RWPE2 (cell line): ENCODE measurements at places on chromosomes 16 and 17.

- DNase-seq: no peak
Measured at GRCh38 chr16:62625326-62625725, 589.1 kb upstream of the CDH8 start.

GRCh38 chr17:2347805-2348685 is 10.7 kb downstream of the SGSM2 start:
- no peak for DNase-seq

DNA sequence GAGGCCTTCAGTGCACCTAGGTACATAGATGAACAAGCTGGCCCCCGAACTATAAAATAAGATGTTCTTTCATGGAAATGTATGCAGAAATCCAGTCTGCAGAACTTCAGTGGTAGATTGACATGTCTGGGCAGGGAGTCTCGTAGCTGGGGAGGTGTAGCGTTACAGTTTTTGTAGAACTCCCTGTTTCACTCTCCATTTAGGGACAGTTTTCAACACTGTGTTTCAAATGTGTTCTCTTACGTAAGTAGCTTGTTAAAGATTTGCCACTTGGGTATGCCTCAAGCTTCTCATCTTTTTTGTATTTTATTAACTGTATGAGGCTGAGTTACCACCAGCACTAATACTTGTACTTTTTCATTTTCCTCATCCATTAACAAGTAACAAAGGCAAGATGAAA is 46.6 kb downstream of the PLD6 start:
- DNase-seq: no peak

- DNase-seq: no peak
Measured at GRCh38 chr16:492211-492875, 35.2 kb upstream of the CAPN15 start.

GRCh38 chr16:81729451-81729850 is 49.6 kb upstream of the PLCG2 start:
- DNase-seq: no peak

- DNase-seq: no peak
Measured at GRCh38 chr16:57354311-57354710, 4.3 kb upstream of the CCL22 start.

GRCh38 chr16:85308611-85309540 is 196.6 kb upstream of the CIBAR2 start:
- DNase-seq: no peak

DNA sequence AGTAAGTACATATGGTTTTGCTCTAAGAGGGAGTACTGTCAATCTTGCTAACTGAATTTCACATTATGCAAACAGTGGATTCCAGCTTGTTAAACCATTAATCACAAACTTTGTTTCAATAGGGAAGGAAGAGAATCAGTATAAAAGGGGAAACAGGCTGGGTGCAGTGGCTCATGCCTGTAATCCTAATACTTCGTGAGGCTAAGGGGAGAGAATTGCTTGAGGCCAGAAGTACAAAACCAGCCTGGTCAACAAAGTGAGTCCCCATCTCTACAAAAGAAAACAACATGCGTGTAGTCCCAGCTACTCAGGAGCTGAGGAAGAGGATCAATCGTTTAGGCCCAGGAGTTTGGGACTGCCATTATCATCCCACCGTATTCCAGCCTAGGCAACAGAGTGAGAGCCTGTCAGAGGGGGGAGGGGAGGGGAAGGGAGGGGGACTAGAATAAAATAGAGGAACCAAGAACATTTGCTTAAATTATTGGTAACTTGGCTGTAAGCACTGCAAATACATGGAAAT is 65.7 kb downstream of the FBXL20 start:
- DNase-seq: no peak

DNA sequence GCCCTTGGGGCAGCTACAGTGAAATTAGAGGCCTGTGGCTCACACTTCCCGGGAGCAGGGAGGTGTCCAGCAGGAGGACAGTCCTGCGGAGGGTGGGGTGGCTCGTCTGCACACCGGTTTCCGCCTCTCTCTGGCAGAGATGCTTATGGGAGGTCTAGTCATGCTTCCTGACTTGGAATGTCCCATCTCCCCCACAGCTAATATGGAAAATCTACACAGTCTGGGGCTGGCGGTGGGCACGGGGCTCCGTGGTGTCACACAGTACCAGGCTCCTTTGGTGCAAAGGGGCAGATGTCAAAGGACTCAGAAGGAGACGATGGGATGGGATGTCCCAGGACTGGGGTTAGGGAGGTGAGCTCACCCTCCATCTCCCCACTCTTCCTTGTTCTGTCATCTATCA is 44.1 kb upstream of the DOC2B start:
- peak; percentile 24 for DNase-seq

DNA sequence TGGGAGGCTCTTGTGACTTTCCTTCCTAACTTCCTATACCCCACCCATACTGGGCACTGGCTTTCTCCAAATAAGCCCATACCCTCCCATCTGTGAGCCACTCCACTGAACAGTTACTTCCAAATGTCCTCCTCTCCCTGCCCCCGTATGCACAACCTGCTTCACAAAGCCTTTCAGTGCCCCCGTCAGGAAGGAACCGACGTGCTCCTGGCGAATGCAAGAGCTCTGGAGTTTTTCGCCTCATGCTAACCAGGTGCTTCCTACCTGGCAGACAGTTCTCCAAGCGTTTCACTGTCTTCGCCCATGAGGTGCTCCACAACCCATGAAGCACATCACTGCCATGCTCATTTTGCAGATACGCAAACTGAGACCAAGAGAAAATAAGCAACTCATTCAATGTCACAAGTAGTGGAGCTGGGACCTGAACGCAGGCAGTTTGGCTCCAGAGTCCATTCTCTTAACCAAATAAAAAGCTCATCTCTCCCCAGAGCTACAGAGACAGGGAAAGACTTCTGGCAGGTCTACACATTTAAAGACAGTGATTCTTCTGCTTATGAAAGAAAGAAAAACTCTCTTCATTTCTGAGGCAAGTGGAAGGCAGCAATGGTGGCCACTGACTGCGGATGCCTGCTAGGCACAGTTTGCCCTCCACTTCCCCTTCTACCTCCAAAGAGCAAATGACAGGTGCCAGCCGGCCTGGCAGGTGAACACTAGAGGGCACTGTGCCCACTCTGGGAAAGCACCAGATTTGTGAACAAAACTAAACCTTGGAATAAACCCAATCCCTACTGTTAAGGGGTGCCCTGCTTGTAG is 23.8 kb downstream of the SPHK1 start:
- peak; percentile 56 for DNase-seq

DNA sequence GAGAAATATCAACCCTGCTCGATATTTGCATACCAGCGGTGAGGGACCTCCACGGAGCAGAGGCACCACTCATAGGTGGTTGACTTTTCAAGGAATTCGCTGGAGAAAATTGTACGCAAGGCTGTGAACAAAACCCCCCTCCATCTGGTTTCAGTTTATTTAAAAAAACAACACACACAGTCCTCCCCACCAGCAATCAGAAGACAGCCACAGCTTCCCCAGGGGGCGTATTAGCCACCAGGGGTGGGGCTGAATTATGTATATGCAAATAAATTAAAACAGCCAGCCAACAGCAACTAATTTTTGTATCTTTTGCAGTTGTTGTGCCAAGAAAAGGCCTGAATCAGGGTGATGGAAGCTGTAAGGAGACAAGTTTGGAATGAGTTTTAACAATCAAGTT is 5.9 kb upstream of the HSD11B2 start:
- no peak for DNase-seq

DNA sequence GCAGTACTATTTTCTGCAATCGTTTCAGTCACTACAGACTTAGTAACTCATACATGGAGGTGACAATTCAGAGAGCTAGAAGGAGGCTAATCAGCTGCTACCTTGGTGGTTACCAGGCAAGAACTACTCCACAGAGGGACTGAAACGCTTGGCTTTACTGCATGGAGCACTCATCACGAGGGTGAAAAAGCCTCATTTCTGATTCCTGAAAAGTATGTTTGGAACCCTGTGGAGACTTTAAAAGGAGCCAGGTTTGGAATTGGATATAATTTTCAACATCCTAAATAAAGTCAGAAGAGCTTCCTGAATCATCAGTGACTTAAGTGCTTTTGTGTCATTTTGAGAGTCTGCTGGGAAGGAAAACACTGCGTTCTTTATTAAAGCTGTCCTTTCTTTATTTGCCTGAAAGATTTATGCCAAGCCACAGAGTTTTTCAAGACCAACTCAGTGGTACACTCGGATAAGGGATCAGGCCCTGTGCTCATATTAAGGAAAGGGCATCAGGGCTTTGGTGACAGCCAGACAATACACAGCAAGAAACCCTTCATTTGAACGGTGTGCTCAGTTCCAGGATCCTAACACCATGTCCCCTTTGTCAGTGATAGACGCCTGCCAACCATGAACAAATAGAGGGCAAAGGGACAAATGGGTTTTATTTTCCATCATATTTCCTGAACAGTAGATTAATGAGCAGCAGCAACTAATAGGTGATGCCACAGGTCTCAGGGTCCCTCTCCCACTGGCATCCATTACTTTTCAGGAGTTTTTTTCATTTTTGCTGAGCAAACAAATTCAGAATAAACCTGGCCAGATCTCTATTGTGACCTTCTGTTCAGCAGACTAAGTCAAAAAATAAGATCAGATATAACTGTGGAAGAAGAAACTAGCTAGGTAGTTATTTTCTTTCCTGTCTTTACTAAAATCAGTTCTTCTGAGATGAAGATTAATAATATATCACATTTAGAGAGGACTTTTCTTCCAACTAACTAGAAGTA is 80.5 kb upstream of the CLEC18B start:
- no peak for DNase-seq

DNA sequence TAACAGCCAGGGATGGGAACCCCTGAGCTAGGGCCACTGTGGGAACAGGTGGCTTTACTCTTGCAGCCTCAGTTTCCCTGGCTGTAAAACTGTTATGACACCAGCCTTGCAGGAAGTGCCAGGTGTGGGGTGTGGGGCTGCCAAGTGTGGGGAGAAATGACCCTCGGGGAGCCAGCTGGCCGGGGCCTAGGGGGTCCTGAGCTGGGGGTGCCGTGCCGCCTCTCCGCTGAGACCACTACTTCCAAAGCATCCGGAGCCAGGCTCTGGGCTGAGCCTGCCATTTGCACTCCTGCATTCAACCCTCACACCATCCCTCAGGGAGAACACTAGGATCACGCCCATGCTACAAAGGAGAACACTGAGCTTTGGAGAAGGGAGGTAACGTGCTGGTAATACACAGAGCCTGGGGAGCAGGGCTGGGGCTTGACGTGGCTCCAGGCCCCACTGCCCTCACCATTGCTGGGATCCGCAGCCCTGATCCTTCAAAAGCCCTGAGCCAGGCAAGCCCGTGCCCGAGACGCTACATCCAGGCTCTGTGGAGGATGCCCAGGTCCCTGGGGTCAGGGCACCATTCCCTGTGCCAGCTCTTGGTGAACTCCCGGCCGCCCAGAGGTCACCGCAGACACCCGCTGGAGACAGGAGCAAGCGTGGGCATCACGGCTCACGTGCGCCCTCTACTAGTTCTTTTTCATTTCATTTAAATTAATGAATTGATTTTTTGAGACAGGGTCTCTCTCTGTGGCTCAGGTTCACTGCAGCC is 28.8 kb upstream of the GINS2 start:
- DNase-seq: no peak

GRCh38 chr17:76054112-76054476 is 18.2 kb downstream of the SRP68 start:
- no peak for DNase-seq

DNA sequence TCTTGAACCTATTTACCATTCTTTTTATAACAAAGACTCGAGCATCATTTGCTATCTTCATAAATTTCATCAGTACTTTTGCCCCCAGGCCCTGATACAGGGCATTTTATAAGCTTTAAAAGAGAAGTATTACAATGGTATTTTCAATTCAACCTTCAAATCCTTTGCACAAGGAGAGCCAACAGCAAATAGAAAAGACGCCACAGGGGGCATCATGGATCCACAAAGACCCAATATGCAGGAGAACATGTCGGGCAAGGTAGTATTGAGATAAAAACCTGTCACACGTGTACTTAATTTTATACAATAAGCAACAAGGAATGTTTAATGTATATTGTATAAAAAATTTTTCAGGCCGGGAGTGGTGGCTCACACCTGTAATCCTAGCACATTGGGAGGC is 10.2 kb downstream of the MAP3K14 start:
- no peak for DNase-seq

- DNase-seq: no peak
Measured at GRCh38 chr16:79962962-79963361, 362.4 kb upstream of the MAF start.

- no peak for DNase-seq
Measured at GRCh38 chr16:1560866-1561265, 27.4 kb downstream of the TMEM204 start.

- DNase-seq: no peak
Measured at GRCh38 chr17:18988546-18989173, 15.9 kb downstream of the FAM83G start.
